Head of caudate nucleus (tissue), 42 donors: ENCODE measurements at places on chromosomes 3 and 15.
A peak's percentile ranks its signal among the peaks of the same experiment; 100 is the strongest.

- DNase-seq = no peak
Observed at GRCh38 chr3:107124885-107125284, 252.4 kb upstream of the CCDC54 start.

DNA sequence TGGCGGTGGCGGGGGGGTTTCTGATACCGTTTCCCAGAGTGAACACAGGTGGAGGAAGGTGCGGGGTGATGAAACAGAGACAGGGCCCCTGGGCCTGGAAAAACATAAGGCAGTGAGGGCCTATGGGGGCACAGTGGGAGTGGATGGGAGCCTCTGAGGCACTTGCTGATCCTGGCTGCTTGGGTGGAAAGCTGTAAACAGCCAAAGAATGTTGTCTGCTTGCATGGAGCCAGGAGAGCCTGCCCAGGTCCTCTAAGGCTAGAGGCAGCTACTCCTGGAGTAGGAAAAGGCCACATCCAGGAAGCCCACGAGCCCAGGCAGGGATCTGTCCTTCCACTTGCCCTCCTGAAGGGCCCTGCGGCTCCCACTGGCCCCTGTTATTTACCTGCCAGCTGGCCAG is 2.9 kb upstream of the SEMA3B start:
- no peak for DNase-seq

DNA sequence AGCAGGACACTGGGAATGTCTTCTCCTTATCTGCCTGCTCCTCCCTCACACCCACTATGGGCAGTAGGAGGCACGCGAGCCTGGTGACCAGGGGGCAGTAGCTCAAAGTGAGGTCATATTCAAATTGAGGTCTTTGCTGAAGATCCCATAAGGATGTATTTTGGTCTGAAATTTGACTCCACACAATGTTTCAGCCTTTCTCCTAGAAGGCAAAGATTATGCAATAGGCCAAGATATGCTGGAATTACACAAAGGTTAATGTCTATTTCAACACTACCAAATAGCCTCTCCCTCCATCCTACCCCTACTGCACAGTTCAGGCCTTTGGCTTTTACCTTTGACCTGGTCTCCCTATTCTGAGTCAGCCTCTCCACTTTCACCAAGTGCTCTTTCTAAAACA is 203.0 kb downstream of the TIGIT start:
- DNase-seq = no peak

GRCh38 chr15:68930268-68931022 is at the start of gene SPESP1:
TSS of gene SPESP1 (plus strand) at chr15:68930525. CDS start at chr15:68930654, 129 bp downstream.
- peak; percentile 19 for DNase-seq

- DNase-seq = no peak
Observed at GRCh38 chr3:106299300-106300098, 430.7 kb upstream of the CBLB start.

- DNase-seq = no peak
Observed at GRCh38 chr3:64318668-64319271, 93.5 kb upstream of the PRICKLE2 start.

DNA sequence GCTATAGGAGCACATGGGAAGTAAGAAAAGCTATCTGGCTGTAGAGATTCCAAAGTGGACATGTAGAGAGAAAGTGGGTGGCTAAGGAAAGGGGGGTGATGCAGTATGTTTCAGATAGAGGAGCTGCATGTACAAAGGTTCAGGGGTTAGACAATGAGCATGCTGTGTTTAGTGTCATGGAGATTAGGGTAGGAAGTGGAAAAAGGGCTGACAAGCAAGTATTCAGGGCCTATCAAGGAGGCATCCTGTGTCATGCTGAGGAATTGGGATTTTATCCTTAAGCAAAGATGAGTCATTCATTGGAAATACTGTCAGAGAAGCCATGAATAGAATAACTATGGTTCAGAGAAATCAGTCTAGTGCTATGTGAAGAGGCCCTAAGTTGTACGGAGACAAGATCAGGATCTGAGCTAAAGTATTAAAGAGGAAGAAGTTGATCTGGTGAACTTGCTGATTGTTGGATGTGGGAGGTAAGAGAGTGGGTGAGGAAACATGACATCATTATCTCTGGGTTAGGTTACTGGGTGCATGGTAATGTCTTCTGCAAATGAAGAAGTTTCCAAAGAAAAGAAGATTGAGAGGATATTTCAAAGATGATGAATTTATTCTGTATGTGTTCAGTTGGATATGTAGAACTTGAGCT is 176.7 kb upstream of the GOLIM4 start:
- DNase-seq = no peak

- DNase-seq = no peak
Observed at GRCh38 chr15:71116366-71116765, 1.1 kb downstream of the THSD4 start.

DNA sequence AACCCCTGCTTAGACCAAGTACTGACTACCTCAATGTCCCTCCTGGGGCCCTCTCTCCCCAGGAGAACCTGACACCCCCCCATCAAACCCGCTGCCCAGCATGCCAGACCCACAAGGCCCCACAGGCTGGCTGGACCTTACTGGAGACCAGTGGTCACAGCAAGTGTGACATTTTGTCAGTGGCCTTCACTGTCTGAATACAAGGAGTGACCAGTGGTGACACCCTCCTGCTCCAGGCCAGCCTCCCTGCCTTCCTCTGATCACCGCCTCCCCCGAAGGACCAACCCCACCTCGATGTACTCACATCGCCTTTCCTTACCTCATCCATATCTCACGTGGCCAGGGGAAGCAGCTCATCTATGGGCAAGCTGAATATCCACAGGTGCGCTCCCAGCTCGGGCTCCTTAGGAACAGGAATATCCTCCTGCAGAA is 62.1 kb upstream of the HERC1 start:
- DNase-seq = no peak

DNA sequence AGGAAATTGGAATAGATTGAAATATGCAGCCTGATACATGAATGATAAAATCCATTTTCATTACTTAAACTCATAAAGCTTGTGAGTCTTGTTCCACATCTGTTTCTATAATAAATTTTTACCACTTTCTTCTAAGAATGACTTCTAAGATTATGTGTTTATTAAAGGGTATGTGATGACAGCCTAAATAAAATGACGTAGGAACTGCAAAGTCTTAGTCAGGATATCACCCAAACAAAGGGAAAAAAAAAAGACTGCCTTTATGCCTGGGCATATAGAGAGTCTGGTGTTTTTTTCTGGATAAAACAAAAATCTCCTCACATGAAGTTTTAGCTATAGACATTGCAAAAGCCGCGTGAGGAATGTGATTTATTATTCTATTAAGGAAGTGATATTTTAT is 844.0 kb downstream of the DIPK2A start:
- no peak for DNase-seq
